ENCODE measurements at places on chromosomes 16 and 17.

- DNase-seq, result no peak
These were observed 1444.8 kb upstream of the CDH8 start for GRCh38 chr16:63481060-63481459.

DNA sequence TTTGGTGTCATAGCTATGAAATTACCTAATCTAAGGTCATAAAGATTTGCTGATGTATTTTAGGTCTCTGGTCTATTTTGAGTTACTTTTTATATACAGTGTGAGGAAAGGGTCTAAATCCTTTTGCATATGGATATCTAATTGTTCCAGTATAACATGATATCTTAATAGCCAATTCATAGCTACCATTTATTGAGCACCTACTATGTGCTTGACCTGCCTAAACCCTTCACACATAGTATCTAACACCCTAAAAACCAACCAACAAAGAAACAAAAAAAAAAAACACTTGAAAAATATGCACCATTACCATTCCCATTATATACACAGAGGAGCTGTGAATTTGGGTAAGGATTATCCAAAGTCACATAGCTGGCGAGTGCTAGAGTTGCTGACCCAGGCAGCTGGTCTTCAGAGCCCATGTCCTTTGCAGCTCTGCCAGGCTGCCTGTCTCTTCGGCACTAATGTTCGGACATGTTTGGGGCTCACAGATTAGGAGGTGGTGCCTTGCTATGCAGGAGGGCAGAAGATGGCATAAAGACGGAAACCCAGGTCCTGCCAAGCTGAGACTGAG is 48.8 kb upstream of the MTSS2 start:
- no peak for DNase-seq

DNA sequence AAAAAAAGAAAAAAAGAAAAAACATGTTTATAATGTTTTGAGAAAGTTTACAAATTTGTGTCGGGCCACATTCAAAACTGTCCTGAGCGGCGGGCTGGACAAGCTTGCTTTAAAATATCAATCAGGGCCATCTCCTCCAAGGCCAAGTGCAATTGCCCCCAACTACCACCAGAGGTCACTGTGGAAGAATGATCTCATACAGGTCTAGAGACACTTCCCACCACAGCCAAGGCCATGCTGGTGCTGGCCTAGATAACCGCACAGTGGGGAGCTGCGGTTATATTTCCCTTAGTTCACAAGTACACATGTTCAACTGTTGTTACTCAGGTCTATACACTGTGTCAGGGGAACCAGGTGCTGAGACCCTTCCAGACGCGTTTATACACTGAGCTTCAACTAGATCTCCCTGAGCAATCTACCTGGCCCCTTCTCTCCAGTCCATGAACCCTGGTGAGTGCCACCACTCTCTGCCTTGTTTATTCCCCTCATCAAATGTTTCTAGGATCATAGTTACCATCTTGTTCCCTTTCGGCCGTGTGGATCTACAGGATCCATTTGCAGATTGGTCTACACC is 83.8 kb upstream of the CCL2 start:
- peak; percentile 34 for DNase-seq

GRCh38 chr16:53202398-53202797 is 147.6 kb downstream of the CHD9 start:
- DNase-seq, result no peak

GRCh38 chr17:29625037-29625750 is 2.5 kb upstream of the CORO6 start:
- no peak for DNase-seq

DNA sequence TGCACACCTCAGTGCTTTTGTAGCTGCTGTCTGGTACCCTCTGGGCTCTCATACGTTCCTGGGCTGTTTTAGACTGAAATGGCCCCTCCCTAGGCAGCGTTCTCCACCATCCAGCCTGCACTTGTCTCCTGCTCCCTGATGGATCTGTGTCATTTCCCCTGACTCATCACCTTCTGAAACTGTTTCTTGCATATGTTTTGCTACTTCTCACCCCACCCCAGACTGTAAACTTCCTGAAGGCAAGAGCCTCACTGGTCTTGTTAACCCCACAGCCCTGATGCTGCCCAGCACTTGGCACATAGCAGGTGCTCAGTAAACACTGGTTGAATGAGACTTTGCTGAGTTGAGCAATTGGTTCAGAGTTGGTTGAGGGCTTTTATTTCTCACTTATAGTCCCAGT is 78.7 kb downstream of the CRISPLD2 start:
- DNase-seq, result no peak
